CD4-positive, alpha-beta T cell treated with Interferon alpha-2 for 1 hour (primary cell): ENCODE measurements at places on chromosomes 4 and X.

- DNase-seq, result no peak
Measured at GRCh38 chrX:101377547-101377946, 8.4 kb downstream of the BTK start.

DNA sequence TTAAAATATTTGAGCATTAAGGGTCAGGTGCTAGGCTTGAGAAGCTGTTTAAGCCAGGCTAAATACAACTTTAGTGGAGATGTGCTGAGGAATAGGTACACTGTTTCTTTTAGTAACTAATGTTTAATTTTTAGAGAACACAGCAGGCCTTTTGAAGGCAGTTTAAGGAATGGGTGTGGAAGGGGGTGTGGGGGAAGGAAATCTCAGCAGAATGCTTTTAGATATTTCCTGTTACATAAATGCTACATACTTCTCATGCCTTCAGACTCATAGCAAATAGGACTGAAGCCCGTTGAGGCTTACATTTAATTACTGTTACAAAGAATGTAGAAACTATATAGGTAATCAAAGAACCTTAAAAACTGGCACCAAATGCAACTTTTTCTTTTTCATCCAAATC lies 66.3 kb downstream of the WWC2 start:
- no peak for DNase-seq

DNA sequence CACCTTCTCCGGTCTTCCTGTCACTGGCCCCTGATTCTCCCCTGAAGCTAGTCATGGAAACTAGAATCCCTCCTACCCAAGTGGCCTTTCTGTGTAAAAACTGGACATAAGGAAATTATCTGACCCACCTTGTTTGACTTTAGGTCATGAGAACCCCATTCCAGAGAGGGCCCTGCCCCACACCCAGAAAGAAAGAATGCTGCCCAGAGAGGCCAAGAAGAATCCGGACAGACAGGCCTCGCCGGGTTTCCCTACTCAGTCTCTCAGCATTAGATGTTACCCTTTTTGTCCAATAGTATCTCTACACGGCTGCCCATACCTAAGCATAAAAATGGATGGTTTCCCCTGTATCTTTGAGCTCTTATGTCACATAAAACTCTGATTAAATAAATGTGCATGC lies 83.3 kb upstream of the HELT start:
- DNase-seq, result no peak

DNA sequence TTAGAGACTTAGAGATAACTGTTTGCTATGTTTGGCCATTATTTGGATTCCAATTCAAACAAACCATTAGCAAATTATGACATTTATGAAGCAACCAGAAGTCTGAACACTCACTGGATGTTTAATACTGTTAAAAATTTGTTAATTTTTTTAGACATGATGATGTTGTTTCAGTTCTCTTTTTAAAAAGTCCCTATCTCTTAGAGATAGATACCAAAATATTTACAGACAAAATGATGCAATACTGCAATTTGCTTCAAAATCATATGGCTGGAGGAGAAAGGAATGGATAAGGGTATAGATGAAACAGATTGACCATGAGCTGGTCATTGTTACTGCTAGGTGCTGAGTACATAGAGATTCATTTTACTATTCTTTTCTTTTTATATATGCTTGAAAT lies 534.6 kb downstream of the BCOR start:
- DNase-seq, result no peak

GRCh38 chrX:49079489-49080428 lies at the start of gene WDR45:
TSS of gene WDR45 (minus strand) at chrX:49079887. CDS start at chrX:49078095, 1,792 bp downstream.
- peak; percentile 76 for DNase-seq

- DNase-seq, result no peak
Measured at GRCh38 chrX:48068096-48068887, 3.1 kb downstream of the ZNF630 start.

- DNase-seq, result no peak
Measured at GRCh38 chr4:140556372-140557085, 12.2 kb downstream of the UCP1 start.

DNA sequence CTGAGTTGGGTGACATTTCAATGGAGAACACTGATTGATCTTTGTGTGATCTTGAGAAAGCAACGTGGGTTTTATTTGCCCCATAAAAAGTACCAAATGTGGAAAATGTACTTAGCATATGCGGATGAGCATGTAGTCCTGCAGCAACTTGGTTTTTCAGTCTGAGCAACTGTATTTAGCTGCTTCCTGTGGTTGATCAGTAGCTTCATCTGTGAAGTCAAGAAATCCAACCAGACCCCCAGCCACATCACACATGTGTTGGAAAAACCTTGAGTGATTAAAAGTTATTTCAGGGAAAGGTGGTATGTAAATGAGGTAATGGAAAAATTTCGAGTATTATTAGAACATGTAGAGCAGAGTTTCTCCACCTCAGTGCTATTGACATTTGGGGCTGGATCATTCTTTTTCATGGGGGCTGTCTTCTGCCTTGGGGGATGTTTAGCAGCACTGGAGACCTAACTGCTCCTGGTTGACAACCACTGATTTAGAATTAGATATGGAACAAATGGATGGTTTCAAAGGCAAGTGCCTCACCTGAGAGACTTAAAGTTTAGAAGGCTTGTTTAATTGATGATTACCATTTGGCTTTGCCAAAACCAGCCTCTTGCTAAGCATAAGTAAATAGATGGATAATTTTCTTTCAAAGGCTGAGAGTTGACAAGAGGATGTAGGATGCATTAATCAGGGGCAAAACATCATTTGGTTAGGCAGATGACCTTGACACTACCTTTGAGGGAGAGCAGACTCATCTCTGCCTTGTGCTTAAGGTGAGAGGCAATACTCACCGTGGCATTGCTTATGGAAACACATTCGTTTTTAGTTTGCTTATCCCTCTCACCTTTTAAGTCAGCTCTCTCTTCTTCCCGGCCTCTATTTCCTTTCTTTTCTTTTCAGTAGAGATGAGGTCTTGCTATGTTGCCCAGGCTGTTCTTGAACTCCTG lies 193.0 kb upstream of the RPS6KA3 start:
- no peak for DNase-seq
